SIG-M5 (cell line): ENCODE measurements at places on chromosomes 7 and 10.

DNA sequence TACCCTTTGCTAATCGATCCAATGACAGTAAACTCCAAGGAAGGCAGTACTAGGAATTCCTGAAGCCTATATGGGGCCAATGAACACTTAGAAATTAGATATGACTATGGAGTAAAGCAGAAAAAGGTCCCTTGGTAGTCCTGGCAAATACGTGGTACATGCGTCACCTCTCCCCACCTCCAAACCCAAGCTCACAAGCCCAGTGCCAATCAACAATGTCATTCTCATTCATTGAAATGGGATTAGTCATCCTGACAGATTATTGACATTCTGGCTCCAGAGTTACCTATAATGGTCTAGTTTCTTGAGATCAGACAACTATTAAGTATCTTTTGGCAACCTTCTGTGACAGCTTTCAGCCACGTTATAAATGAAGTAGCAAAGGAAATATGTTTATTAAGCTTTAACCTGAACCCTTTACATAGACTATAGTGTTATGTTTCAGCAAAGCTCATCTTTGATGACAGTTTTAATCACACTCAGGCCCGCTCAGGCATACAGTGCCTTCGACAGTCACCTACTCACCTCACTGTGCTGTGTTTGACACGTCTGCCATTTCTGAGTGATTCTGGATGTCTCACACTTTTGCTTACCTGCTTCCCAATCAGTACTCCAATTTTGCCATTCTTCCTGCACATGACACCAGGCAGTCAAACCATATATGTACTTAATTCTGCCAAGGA lies 69.6 kb upstream of the ADO start:
- no peak for DNase-seq

DNA sequence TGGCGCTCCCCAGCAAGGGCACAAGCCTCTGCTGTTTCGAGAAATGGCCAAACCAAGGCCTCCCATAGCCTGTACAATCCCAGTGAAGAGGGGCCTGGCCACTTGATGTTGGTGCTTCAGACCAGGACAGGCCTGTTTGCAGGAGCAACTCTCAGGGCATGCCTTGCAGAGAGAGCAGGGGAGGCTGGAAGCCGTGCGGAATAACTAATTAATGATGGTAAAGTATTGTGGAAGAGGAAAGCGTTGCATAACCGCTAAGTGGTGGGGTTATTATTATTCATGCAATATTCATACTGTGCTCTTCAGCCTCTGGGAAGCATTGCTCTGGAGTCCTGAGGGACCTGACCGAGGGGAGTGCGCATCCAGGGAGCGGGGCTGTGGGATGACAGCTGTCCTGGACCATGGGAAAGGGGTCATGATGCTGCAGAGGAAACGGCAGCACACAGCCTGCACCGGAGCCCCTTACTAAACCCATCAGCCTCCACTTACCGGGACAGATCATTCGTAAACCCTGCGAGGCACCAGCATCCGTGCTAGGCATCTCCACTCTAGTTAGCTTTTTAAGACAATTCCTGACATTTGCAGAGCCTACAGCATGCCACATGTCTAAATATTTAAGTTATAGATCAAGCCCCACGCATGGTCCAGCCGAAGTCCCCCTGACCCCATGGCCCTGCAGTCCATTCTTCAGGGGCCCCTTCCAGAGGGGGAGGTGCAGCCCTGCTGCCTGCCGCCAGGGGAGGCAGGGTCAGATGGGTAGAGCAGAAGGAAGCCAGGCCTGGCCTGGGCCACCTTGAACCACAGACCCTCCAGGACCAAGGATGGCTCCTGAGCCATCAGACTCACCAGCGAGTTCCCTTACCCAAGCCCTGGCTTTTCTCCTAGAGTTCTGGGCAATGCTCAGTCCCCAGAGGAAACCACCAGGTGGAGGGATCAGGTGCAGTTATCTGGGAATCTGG lies 11.6 kb downstream of the TMEM273 start:
- DNase-seq = no peak

DNA sequence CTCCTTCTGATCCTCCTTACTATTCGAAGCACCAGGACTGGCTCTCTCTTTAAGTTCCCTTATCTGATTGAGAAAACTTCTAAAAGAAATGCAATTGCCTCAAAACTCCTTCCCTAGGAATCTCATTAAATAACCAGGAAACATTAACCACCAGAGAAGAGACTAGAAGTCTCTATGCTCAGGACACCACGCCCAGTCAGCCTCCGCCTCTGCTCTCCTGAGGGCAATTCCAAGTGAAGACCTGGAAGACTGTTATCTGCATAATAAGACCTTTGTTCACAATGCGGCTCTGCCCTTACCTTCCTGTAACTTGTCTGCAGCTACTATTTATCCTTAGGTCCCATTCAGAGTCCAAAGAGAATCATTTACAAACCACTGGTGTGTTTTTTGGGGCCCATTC lies 78.8 kb downstream of the ELMO1 start:
- no peak for DNase-seq

GRCh38 chr10:116732573-116732972 lies 9.8 kb downstream of the HSPA12A start:
- DNase-seq = no peak

GRCh38 chr7:96657347-96658021 lies 52.2 kb downstream of the SEM1 start:
- no peak for DNase-seq

DNA sequence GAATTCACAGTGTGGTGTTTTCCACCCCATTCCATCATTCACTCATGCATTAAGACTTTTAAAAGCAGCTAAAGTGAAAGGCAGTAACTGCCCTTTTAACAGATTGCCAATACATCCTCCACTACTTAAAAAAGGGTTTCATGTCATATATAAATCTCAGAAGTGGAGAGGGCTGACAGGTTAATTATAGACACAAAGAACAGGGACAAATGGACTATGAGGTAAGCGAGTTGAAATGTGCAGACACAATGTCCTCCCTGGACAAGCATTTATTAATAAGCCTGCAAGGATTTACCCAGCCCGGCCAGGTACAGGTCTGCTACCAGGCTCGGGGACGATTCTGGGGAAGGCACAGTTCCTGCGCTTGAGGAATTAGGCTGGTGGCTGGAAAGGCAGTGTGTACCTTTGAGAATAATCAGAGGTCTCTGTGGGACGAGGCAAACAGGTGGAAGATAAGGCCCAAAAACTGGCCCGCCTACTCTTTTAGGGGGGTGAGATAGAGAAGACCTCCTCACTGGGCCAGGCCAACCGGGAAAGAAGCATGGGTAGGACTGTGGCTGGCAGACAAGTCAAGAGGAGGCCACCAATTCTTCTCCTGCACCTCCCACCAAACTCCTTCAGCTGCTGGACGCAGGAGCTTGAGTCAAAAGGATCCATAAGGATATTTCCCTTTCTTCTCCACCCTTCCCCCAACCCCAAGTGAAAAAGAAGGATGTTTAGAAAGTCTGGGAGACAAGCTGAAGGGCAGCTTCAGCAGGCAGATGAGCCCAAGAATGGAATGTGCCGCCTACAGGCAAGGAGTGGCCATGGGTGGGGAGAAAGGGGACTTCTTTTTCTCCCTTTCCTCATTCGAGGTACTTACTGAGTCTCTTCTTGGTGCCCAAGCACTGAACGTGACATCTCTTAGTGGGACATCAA lies 1.5 kb downstream of the PDLIM1 start:
- DNase-seq = no peak

DNA sequence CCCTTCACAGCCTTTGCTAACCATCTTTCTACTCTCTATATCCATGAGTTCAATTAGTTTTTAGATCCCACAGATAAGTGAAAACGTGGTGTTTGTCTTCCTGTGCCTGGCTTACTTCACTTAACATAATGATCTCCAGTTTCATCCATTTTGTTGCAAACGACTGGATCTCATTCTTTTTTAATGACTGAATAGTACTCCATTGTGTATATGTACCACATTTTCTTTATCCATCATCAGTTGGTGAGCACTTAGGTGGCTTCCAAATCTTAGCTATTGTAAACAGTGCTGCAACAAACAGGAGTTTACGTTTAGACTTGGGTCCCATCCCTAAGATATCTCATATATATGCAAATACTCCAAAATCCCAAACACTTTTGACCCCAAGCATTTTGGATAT lies 9.1 kb downstream of the CDC123 start:
- no peak for DNase-seq

DNA sequence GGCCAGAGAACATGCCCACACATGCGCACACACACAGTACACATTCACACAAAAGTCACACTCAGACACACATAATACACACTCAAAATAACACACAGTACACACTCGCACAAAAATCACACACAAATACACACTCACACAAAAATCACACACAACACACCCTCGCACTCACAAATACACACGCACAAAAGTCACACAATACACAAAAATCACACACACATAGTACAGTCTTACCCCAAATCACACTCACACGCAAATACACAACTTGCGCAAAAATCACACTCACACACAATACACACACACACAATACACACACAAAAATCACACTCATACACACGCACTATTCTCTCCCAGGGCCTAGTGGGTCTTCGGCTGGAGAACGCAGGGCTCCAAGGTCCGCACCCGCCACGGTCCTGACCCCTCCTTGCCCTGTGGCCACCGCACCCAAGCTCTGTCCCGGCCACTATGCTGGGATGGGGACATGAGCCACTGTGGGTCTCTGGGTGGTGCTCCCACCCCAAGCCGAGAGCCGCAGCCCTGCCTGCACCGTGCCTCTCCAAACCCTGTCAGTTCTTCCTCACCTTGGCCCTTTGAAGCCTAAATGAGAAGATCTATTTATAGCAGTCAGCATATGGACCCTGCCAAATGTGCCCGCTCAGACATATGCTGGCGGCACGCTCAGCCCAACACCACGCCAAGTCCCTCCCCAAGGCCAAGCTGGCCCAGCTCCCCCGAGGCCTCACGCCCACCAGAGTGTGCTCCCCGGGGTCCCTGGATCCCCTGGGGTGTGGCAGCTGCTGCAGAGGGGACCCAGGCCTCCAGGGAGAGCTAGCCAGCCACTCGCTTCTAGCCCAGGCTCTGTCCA lies 55.9 kb downstream of the ELFN1 start:
- DNase-seq = no peak

DNA sequence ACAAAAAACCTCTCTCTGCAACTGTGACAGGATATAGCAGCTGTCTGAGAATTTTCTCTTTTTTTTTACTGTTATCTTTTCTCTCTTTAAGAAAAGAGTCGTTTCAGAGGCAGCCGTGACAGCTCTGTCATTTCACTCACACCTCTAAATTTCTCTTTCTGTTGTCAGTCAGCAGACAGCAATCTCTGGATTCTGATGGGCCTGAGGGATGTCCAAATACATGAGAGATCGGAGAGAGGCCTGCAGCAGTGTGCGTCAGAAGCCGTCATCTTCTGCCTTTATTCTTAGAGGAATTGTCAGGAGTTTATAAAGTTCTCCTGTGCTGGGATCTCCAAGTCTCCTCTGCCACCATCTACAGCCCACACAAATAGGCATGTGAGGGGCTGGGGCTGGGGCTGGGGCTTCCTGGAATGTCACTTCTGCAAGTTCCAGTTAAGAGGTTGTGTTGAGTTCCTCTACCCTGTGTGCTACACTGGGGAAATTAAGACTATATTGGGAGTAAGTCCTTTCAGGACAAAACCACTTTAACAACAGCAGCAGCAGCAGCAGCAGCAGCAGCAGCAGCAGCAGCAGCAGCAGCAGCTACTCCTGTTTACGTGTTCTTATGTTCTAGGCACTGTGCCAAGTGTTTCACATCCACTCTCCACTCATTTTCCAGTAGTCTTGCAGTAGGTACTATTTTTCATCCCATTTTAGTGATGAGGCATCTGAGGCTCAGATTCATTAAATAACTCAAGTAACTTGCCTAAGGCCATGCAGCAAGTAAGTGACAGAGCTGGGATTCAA lies 541.3 kb downstream of the LRMDA start:
- no peak for DNase-seq

DNA sequence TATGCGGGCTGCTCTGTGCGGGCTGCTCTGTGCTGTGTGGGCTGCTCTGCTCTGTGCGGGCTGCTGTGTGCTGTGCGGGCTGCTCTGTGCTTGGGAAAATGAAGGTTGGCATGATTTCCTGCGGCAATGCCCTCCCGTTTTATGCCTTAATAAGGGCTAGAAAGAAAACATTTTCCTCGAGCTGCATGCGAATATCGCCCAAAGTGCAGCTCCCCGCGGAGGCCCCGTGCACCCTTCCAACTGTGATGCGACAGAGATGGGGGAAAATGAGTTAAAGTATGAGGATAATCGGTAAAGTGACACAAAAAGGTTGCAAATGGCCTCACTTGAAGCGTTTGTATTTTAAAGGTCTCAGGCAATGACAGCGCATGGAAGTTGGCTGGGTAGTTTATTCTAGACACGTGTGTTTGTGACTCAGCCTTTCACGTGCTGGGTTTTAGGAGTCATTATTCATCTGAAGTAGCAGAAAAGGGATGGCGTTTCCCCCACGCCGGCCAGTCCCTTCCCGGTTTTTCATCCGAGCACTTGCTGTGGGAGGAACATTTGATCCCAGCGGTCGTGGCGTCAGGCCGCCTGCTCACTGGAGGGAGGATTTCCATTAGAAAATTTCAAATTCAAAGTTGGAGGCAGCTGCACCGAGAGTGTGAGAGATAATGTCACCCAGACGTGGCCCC lies 220.7 kb downstream of the ADARB2 start:
- no peak for DNase-seq

DNA sequence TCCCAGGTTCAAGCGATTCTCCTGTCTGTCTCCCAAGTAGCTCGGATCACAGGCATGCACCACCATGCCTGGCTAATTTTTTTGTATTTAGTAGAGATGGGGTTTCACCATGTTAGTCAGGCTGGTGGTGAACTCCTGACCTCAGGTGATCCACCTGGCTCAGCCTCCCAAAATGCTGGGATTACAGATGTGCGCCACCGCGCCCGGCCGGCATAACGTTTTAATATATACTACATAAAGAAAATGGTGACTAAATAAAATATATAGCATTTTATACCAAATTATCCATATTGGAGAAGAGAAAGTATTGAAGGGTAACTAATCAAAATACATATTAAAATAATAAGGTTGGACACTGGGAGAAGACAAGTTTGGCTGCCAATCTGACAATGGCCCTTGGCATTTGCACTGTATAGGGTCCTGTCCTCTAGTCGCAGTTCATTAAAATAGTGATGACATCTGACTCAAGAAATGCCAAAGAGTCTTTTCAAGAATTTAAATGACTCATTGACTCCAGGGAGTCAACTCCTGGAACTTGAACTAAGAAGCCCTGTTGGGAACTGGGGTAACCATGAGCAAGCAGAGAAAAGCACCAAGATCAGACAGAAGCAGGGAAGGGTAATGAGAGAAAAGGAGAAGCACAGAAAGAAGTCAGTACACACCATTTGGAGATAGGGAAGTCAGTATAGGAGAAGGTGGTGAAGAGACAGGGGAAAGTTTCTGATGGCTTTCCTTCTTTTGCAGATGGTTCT lies 91.1 kb downstream of the CH25H start:
- no peak for DNase-seq

- DNase-seq = no peak
Observed at GRCh38 chr7:142711746-142712616, 37.3 kb upstream of the PRSS1 start.

GRCh38 chr10:122253605-122254004 lies 17.5 kb upstream of the BTBD16 start:
- no peak for DNase-seq
